Occipital lobe (tissue), 3 donors: ENCODE measurements at places on chromosomes 4 and X.

DNA sequence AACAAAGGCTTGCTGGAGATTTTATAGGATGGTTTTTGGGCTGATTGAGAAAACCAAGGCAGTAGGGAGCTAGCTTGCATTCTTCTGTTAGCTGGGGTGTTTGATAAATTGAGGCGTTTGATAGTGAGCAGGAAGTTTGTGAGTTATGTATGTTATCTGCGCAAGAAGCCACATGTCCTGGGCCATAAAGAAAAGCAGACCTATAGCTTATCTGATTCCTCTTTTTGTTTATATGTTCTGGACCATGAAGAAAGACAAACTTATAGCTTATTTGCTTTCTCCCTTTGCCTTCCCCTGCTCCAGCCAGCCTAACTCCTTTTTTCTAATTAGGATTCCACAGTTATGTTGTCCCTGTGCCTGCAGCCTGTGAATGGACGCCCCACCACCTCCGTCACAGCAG is 9.2 kb downstream of the HNRNPH2 start:
- DNase-seq: no peak

DNA sequence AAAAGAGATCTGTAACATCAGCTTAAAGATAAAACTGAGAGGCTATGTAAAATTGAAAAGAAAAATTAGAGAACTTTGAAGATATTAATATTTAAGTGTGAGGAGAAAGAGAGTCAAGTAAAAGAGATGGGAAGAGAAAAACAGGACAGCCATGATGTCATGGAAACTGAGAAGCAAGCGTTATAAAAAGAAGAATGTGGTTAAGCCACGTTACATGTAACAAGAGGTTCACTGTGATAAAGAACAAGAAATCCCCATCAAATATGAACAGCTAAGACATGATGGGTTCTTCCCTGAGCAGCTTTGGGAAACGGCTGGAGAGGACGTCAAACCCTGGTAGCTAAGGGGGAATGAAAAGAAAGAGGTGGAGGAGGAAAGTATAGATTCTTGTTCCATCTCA is 1269.3 kb upstream of the TENM3 start:
- no peak for DNase-seq

- no peak for DNase-seq
These were observed 426.2 kb upstream of the MAGEB2 start for GRCh38 chrX:29788991-29789699.

DNA sequence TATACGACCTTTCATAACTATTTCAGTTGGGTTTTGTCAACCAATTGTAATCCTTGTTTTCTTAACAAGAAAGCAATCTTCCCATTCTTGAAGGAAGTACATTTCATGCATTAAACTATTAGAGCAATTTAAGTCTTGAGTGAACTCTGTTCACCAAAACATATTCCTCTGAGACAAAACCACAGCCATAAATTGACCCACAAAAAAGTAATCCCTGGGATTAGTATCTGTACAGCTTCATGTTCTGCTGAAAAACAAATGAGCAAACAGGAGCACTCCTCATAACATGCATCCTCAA is 207.0 kb upstream of the PDE5A start:
- DNase-seq: no peak

DNA sequence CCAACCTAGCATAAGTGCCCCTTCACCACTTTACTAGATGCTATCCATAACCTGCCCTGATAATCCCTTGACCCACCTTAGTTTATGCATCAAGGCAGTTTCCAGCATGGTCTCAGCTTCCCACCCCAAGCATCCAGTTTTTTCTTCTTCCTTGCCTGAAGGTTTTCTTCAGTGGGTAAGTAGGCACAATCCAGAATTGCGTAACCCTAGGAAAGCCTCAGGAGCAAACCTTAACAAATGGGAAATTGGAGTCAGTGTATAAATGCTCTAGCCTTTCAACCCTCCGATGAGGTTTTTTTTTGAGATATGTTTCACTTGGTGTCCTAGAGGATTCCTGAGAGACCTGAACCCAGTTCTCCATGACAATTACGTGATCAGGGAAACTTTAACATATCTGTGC is 614.0 kb upstream of the BOD1L1 start:
- no peak for DNase-seq
